Stimulated activated CD8-positive, alpha-beta memory T cell treated with anti-CD3 and anti-CD28 coated beads, Interleukin-15, amount 100 ng/mL, for 4 hours (primary cell): ENCODE measurements at places on chromosomes 4 and X.

GRCh38 chr4:184575306-184575705, 73.9 kb downstream of the CASP3 start:
- DNase-seq, result no peak

DNA sequence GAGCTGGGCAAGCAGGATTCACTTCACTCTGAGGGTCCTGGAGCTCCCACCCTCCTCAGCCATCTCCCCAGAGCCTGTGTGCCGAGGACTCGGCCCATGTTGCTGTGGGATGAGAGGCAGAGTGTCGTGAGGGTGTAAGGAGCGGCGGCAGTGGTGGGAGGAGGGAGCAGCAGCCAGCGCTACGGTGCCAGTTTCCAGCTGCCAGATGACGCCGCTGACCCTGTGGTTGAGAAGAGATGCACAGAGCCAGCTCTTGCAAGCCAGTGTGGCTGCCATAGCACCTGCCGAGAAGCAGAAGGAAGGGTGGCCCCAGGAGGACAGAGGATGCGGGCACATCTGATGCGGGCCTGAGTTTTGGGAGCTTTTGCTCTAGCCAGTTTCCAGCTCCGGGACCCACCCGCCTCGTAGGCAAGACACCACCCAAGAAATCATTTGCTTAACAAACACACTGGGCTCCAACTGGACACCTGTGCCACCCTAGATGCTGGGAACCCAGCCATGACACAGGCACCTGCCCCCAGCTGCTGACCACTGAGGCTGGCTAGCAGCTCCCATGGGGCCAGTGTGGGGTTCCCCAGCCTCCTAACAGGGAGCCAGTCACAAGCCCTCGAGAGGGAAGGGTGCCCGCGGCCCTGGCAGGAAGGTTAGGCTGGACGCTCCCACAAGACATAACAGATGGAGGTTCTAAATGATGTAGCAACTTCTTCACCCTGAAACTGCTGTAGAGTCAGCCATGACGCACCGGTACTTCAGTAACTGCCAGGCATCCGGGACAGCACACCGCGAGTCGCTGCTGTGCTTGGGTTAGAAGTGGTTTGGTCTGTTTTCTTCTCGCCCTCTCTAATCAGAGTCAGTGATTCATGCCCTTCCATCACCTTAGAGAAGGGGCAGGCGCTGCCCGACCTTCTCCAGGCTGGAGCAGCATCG, 8.9 kb downstream of the MSANTD1 start:
- no peak for DNase-seq

DNA sequence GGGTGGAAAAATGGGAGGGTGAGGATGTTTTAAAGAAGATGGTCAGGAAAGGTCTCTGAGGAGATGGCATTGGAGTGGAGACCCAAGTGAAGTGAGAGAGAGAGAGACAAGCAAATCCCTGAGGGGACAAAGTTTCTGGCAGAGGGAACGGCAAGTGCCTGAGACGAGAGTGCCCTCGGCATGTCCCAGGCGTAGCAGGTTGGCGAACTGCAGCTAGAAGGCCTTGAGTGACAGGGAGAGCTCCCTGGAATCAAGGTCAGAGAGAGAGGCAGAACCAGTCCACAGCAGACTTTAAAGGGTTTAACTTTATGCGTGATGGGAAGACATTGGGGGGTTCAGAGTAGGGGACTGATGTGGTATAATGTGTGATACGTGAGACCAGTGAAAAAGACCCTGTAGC, 150.2 kb upstream of the HAND2 start:
- DNase-seq, result no peak

GRCh38 chrX:71095555-71095980, at the start of gene FOXO4:
FOXO4 (plus strand) TSS chrX:71095851; CDS start chrX:71096529, 678 bp downstream.
- peak; percentile 72 for DNase-seq

DNA sequence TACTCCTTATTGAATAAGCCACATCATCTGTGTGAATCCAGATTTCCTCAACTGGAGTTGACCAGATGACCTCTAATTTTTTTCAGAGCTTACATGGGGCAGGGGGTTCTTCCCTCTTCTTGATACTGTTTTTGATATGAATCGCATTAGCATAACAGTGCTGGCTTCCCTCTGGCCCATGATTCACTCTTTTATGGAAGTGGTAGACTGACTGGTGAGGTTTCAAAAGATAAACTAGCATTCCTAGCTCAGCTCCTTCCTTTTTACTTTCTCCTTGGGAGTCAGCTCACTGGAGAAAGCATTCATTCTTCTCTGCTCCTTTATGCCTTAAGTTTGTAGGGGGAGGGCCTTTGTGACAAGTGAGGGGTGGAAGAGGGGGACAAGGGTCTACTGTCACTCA, 161.0 kb upstream of the FGF13 start:
- no peak for DNase-seq
